ENCODE measurements at places on chromosomes 7 and 10. TPM values are rescaled to one million over a fixed set of nuclear protein-coding genes. Genes with fewer than 3 reads are reported as not detected.

The RGR gene
- total RNA-seq: not detected

The CALCR gene
- not detected for total RNA-seq

The NSUN6 gene
- total RNA-seq: 9.6 TPM

The MINPP1 gene
- total RNA-seq: 36.6 TPM

The SFXN2 gene
- total RNA-seq: 1.4 TPM

The CPA1 gene
- total RNA-seq: not detected

The EBLN1 gene
- total RNA-seq: not detected

The CFAP58 gene
- 0.49 TPM for total RNA-seq

The PKD1L1 gene
- 0.12 TPM for total RNA-seq

The GJC3 gene
- not detected for total RNA-seq

The BLNK gene
- not detected for total RNA-seq

GRCh38 chr7:30080818-30081217 lies 52.6 kb downstream of the PLEKHA8 start:
- DNase-seq: no peak

DNA sequence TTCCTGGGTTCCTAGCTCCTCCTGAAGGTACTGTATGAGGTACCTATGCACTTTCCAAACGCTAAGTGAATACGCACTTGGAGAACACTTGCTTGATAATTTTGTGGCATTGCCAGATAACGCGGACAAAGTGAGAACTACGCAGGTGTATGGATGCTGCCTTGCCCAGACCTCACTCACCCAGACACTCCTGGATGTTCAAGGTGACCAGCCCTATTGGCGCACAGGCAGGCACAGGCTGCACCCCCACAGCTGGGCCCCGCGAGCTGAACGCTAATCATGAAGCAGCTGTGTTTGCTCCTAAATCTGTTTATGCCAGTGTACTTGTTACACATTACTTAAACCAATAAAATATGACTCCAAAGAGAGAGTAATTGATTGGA lies 27.3 kb downstream of the DIP2C start:
- DNase-seq: no peak

GRCh38 chr7:81767926-81768325 lies 1.9 kb downstream of the HGF start:
- no peak for DNase-seq

GRCh38 chr7:24862461-24862860 lies 105.2 kb upstream of the GSDME start:
- no peak for DNase-seq

- DNase-seq: peak; percentile 10
Observed at GRCh38 chr7:19290968-19291367, 145.7 kb upstream of the FERD3L start.

GRCh38 chr10:114613237-114613979 lies 44.7 kb downstream of the ABLIM1 start:
- DNase-seq: no peak

DNA sequence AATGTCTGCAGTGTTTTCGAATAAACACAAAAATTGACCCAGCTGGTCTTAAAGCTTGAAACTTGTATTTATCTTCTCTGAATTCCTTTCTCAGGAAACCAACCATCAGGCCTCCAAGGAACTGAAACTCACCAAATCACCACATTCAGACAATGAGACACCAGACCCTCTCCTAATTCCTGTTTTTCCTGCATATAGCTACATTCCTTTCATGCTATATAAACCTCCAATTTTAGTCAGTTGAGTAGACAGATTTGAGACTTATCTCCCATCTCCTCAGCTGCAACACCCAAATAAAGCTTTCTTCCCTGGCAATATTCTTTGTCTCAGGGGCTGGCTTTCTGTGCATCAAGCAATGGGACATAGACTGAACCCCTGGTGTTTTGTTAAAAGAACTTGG lies 317.0 kb downstream of the CACNA2D1 start:
- DNase-seq: no peak

DNA sequence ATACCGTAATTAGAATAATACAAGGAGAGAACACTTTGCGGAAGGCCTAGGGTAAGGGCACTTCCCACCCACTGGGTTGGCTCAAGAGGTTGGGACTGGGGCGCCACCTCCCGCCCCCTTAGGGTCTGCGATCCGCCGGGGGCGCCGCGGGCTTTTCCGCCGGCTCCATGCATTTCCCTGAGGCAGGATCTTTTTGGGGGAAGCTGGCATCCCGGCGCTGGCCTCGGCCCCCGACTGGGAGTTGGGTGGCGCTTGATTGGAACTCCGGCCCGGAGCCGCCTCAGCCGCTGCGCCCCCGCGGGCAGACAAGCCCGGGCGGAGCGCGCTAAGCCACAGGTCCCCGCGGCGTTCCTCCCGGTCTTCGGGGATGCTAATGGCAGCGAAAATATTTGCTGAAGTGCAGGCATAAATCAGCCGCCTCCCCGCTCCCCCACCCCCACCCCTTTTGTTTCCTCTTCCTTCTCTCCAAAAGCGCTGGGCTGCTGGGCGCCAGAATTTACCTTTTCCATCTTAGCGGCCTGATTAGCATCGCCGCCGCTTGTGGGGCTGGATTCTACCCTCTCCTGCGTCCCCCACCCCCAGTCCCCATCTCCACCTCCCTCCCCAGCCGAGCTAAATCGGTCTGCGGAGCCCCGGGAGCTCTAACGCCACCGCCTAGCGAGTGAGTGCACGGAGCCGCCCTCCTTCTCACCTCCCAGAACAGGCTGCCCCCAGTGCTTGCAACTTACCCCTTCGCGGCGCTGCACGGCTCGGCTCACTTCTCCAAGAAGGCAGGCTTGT lies 5.1 kb downstream of the UNC5B start:
- DNase-seq: no peak

- DNase-seq: peak; percentile 77
Observed at GRCh38 chr10:122461367-122461728, at the start of gene HTRA1. Gene HTRA1 (plus strand): TSS chr10:122461553. CDS start chr10:122461653, 100 bp downstream.

- no peak for DNase-seq
Observed at GRCh38 chr10:30832001-30832748, 199.5 kb downstream of the ZNF438 start.

- no peak for DNase-seq
Observed at GRCh38 chr10:107356396-107356795, 191.9 kb upstream of the SORCS1 start.

DNA sequence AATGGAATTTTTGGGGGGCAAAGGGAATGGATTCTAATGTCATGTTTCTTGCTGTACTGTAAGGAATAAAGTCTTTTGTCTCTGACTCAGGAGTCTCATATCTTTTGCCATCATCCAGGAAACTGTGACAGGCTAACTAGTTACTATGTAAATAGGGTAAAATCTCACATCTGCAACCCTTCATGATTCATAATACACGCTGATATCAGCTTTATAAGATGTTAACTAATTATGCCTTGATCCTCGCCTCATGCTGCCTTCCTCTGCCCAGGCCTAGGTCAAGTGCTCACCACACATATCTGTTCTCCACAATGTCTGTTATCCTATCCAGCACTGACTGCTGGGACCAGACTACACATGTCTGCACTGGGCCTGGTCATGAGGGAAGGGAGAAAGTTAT lies 81.3 kb upstream of the CXCL12 start:
- DNase-seq: no peak

- DNase-seq: peak; percentile 51
Observed at GRCh38 chr7:78279032-78279431, 480.5 kb downstream of the PHTF2 start.

- DNase-seq: peak; percentile 66
Observed at GRCh38 chr7:158802535-158803366, 26.6 kb downstream of the ESYT2 start.

- DNase-seq: no peak
Observed at GRCh38 chr7:25087855-25088254, 37.2 kb downstream of the CYCS start.

- DNase-seq: no peak
Observed at GRCh38 chr10:25972631-25973030, 38.6 kb downstream of the MYO3A start.

DNA sequence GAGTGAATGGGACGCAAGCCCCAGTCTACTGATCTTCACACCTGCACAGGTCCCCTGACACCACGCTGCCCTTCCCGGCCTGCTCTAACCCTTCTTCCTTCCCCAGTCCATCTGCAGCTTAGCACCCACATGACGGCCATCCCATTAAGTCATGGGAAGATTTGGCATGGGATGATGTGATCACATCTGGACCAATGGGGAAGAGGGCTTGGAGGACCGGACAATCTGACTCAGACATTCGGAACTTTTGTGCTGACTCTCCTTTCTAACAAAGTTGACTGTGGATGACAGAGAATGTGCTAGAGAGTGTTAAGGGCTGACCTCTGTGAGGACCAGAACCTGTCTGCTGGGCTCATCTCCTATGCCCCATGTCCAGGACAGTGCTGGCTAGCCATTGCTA lies 15.6 kb downstream of the CXCL12 start:
- peak; percentile 53 for DNase-seq

GRCh38 chr10:92239151-92239599 lies 51.7 kb downstream of the CPEB3 start:
- no peak for DNase-seq

- DNase-seq: peak; percentile 58
Observed at GRCh38 chr10:109956454-109957091, 33.3 kb upstream of the XPNPEP1 start.
